Hypothalamus (tissue), 51 donors: ENCODE measurements at places on chromosomes 4 and X.
A peak's percentile ranks its signal among the peaks of the same experiment; 100 is the strongest.

- no peak for DNase-seq
These were observed 25.0 kb downstream of the ADGRA3 start for GRCh38 chr4:22490718-22491315.

DNA sequence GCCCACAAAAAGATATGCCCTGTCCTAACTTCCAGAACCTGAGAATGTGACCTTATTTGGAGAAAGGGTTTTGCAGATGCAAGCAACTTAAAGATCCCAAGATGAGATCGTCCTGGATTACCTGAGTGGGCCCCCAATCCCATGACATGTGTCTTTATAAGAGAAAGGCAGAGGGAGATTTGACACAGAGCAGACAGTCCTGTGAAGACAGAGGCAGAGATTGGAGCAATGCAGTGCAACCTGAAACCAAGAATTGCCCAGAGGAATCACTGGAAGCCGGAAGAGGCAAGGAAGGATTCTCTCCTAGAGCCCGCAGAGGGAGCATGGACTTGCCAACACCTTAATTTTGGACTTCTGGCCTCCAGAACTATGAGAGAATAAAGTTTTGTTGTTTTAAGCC is 171.5 kb downstream of the SMIM20 start:
- DNase-seq, result no peak

GRCh38 chrX:69179380-69179911 is 14.2 kb upstream of the PJA1 start:
- DNase-seq, result no peak

DNA sequence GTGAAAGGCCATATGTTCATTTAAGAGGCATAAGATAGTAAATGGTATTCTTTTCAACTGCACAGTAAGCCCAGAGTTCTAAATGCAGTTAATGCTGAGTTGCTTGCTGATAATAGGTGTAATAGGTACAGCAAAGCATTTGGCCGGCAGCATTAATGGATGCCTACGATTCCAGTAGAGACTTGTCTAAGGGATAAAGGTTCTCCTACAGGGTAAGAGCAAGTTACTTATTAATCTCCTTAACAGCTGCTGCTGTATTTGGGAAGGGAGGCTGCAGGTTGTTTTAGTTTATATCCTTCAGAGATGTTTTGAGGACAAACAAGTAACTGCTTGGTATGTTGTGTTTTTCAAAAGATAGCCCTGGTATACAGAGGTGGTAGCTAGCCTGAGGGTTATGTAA is 16.8 kb downstream of the TSPAN7 start:
- no peak for DNase-seq

- no peak for DNase-seq
These were observed 658.7 kb downstream of the FSTL5 start for GRCh38 chr4:161505141-161505540.

DNA sequence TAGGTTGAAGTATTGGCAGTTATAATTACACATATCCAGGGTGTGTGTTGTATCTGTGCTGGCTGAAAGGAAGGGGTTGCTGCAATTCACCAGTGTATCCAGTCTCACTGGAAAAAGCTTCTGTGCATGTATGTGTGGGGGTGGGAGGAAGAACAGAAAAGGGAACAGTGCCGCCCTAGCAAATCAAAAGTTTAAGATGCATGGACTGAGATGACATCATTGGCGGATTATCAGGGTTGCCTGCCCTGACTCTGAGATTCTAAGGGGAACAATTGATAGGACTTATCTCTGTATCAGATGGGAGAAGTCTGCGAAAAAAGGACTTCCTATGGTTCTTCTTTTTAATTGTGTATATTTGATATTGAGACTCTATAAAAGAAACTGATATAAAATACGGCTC is 3.5 kb downstream of the SLC25A43 start:
- no peak for DNase-seq

- no peak for DNase-seq
These were observed 110.2 kb upstream of the MYOZ2 start for GRCh38 chr4:119025420-119025819.

- DNase-seq, result no peak
These were observed 25.9 kb downstream of the MED14 start for GRCh38 chrX:40709395-40709794.

DNA sequence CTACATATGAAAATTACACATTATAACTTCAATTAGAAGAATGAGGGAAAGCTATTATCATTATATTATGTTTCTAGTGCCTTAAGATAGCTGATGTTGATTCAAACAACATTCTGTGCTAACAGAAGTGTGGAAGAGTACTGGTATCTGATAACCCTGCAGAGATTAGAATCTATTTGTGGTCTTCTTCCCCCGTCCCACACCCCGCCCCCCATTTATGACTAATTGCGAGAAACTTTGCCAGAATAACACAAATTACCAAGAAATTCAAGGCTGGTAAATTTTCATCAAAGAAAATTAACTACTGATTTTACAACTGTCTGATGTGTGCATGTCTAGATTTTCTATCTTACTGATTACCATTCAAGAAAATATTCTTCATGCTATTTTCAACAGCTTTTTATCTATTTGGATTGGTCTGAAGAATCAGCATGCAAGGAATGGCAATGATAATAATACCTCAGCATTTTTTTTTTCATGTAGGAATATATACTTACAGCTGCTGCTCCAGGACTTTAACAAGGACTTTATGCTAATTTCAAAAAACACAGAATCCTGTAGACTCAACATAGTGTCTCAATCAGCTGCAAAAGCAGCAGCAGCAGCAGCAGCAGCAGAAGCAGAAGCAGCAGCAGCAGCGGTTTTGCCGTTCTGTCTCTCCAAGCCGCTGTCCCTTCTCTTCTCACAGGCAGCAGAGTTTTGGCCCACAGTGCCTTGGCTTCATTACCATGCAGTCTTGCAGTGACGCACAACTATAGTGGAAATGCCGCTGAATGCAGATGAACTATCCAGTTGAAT is 126.7 kb downstream of the FRYL start:
- DNase-seq, result peak; percentile 75

GRCh38 chrX:33183361-33183760 is 28.0 kb downstream of the DMD start:
- DNase-seq, result no peak

GRCh38 chrX:82370978-82371646 is 1137.0 kb upstream of the POU3F4 start:
- no peak for DNase-seq

DNA sequence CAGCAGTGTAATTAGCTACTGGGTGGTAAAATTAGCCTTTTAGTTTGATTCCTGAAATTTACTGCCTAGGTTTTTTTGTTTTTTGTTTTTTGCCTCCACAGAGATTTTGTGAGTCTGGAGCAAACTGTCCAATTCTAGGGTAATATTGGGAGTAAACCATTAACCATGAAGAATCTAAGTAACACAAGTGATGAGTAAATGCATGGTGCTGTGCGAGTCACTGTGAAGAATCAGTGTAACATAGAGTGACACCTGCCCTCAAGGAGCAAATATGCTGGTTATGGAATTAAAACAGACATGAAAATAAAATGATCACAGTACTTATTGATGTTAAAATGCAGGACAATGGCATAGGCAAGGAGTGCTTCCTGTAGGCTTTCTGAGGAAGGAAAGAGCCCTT is 60.1 kb downstream of the LRP2BP start:
- DNase-seq, result no peak

DNA sequence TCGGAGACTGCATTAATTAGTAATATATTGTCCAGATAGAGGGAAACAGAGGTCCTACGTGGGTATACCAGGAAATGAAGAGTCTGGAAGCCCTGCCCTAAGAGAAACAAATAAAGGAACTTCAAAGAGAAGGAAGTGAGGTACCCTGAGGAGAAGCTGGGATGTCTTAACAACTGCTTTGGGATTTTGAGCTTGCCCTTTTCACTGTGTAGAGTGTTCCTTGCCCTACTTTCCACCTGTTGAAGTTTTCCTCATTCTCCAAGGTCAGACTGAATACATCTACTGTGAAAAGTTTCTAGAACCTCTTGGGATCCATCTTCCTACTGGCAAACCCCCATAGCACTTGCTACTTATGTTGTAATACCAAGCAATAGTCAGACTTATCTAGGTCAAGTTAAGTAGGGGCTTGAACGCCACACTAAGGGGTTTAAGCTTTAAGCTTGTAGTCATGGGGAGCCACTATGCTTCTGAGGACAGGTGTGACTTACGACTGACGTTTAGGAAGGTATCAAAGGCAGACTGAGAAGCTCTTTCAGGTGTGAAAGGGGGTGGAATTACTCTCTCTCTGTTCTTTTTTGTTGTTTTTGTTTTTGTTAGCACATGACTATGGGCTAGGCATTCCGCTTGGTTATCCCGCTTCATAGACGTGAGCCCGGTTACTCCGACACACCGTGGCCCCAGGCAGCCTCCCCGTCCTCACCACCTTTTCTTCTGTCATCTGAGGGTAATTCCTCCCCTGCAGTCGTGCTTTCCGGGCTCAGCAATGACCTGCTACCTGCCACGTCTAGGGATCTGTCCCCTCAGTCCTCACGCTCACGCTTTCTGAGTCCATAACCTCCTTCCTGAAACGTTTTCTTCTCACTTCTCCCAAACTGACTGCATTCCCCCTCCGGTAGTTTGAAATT is 959 bp upstream of the REST start:
- DNase-seq, result no peak

GRCh38 chrX:65750674-65751469 is 83.4 kb downstream of the MSN start:
- no peak for DNase-seq

DNA sequence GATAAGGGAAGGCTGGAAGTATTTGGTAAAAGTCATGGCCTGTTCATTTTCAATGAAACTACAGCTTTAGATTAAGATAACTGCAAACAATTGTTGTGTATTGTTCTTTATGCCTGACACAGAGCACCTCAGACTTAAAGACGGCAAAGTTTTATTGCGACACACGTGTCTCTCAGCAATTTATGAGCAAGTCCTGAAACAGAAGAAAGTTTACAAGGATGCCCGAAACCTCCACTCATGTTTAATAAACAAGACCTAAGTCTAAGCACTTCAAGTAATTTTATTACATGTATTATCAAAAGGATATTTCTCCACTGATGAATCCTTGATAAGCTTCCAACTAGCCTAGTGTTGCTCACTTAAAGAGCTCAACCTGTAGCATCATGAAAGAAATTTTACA is 51.0 kb downstream of the DHX15 start:
- DNase-seq, result no peak

- DNase-seq, result no peak
These were observed 78.8 kb upstream of the GPR174 start for GRCh38 chrX:79065696-79066095.

GRCh38 chr4:108072300-108072699 is 82.6 kb downstream of the HADH start:
- DNase-seq, result no peak

GRCh38 chr4:54543088-54543795 is 114.5 kb upstream of the KIT start:
- no peak for DNase-seq

DNA sequence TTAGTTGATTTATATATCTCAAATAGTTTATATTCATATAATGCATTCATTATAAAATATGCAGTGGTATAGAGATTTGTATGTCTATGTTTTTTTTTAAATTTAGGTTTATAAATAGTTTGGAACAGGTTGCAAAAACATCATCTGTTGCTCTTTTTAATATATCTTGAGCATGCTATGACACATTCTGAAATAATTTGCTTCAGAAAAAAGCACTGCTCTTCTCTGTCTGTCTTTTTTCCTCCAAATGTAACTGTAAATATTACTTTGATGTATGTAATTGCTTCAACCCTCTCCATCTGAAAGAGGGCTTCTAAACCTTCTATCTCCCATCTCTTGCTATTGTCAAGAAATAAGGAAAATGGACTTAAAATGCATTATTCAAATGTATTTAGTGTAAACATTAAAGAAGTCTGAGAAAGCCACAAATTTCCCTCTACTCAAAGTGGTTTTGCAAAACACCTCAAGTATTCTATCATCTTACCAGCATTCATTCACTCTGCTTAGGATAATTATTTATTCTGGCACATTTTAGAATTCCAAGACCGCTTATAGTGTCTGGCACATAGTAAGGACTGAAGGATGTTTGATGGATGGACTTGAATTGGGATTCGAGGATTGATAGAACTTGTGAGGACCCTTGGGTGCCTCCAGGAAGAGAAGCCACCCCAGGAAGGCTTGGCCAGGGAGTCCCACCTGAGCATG is 87.8 kb downstream of the CLNK start:
- DNase-seq, result no peak
